ENCODE measurements at places on chromosomes 4 and X.

- no peak for DNase-seq
These were observed 56.1 kb downstream of the PPP3CA start for GRCh38 chr4:101291198-101291597.

DNA sequence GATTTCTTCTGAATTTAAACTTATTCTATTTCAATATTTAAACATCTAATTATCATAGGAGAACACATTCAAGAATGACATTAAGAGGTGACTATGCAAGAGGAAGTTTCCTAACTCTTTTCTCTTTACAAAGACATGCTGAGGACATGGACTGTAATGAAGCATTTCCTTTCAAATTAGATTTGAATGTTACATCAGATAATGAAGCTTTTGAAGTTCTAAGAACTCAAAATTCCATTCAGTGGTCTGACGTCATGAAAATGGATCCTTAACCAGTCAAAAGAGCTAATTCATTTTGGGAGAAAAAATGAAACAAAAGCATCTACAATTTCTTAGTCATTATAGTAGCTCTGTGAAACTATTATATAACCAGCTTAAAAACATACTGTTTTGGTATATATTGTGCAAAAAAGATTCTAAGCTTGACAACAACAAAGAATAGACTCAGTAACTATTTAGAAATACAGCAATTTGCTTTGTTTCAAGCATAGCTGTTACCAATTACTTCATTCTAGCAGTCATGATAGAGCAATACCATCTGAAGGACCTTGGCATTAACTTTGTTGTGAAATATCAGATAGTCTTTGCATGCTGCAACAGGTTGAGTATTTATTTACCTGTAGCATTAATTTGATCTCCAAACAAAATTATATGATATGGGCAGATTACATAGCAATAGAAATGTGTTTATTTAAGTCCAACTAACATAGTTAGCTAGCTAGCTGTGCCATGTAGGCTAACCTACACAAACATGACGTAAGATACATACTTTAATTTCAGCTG is 13.7 kb upstream of the DTHD1 start:
- no peak for DNase-seq

DNA sequence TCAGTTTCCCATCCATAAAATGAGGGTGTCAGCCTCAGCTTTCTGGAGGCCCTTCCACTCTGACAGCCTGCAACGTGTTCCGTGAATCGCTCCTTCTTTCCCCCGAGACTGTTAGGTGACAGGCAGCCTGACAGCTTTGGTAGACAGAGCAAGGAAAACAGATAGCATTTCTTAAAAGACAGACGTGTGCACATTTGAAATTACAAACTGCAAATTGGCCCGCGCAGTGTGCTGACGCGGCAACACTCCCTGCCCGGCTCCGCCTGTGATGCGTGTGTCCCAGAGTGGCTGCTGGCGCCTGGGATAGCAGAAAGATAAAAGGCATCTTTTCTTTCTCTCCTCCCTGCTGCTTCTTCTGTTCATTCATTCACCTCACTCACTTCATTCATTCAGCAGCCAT is 245.3 kb downstream of the AFAP1 start:
- no peak for DNase-seq

- no peak for DNase-seq
These were observed 414.5 kb downstream of the PRDM5 start for GRCh38 chr4:120508036-120508435.

DNA sequence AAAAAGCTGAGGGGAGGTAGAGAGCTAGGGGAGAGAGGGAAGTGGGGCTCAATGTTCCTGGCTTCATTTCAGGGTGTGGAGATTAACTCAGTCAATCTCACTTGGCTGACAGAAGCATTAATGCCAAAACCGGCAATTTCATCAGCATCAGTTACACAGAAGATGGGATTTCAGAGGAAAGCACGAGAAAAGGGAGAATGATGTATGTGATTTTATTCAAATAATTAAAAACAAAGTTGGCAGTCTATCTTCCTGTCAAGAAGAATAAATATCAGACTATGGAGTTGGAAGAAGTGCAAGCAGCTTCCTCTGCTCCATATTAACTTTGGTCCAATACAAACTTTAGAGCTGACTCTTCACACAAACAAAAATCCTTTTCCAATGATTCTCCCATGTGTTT is 29.6 kb upstream of the HCCS start:
- no peak for DNase-seq

DNA sequence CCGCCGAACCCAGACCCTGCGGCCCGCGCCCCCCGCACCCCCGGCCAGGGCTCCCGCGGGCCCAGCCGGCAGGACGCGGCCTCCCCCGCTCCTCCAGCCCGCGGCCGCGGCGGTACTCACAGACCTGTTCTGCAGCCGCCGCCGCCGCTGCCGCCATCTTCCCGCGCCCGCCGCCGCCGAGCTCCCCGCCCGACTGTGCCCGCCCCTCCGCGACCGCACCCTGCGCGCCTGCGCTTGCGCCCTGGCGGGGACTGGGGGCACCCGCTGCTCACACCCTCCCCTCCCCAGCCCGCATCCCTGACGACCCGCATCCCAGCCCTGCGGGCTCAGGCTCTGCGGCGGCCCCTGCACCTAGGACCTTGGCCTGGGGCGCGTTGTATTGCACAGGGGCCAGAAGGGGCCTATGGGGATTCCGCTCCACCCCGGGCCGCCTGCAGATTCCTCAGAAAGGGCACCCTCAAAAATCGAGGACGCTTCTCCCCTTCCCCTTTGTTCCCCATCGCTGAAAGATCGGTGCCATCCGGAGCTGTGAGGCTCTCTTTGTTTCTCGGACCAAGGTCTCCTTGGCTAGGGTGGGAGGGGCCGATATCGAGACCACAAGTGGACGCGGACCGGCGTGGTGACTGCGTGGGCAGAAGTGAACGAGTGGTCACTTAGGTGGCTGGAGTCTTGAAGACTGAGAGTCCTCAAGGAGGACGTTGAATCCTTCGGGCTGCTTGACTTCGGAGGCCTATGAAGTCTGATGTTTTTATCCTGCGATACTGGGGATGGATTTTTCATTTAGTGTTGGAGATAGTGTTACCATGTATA is at the start of gene SGCB:
Gene SGCB (minus strand): TSS at position 197 of the 810 bp plus-strand sequence. CDS start 40 bp downstream, at position 157.
- DNase-seq: peak; percentile 83

GRCh38 chr4:141686146-141686775 is 49.9 kb downstream of the IL15 start:
- no peak for DNase-seq

- no peak for DNase-seq
These were observed 50.1 kb downstream of the RXFP1 start for GRCh38 chr4:158571736-158572135.

DNA sequence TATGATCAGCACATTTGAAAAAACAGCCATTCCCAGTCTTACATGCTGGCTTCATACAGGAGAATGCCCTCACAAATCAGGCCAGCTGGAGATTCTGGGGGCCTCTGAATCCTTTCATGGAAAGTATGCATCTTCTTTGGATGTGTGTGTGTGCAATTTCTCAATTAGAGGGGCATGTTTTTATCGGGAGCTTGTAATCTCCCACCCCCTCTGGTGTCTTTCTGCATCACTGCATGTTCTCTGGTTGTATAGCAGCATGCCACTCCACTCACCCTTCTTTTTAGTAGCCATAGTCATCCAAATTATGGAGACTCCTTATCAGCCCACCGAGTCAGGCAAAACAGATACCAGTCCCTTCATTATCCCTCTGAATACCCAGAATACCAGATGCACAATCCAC is 282.2 kb upstream of the SLIT2 start:
- no peak for DNase-seq

DNA sequence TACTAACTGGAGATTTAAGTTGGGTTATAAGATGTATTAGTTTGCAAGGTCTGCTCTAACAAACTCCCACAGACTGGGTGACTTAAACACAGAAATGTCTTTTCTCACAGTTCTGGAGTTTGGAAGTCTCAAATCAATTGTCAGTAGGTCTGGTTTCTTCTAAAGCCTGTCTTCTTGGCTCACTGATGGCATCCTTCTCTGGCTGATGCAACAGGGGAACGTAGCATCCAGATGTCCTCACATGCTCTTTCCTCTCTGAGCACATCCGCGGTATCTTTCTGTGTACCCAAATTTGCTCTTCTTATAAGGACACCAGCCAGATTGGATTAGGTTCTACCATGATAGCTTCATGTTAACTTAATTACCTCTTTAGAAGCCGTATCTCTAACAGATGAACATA is 63.2 kb upstream of the BMP3 start:
- no peak for DNase-seq

DNA sequence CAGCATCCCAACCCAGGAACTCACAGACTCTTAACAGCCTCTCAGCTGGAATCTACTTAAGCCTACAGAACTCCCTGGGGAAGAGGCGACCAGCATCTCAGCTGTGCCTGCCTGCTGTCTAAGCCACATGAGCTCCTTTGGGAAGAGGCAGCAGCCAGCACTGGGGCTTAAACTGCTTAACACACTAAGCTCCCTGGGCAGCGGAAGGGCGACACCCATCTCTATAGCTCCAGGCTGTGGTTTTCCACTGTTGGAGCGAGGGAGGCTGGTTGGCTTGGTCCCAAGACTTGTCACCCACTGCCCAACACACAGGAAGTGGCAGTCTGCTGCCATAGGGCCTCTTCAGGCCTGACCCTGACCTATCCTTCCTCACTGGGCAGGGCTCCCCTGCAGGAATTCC is 1544.1 kb upstream of the ADGRL3 start:
- DNase-seq: no peak

DNA sequence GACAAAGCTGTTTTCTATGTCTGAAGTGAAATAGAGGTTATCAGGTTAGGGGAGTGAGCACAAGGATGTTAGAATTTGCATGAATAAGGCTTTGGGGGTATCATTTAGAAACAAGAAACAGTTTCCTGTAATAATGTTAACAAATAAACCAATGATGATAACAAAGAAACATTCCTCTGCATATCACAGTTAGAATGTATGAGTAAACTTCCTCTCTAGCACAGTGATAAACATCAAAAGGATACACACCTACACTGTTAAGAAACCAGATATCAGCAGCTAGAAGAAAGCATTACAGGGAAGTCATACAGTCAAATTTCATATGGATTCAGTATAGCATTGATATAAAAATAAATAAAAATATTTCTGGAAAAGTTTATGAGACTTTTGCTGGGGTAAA is 340.0 kb upstream of the MAGEB16 start:
- no peak for DNase-seq
